ENCODE measurements at places on chromosomes 3 and 15.

DNA sequence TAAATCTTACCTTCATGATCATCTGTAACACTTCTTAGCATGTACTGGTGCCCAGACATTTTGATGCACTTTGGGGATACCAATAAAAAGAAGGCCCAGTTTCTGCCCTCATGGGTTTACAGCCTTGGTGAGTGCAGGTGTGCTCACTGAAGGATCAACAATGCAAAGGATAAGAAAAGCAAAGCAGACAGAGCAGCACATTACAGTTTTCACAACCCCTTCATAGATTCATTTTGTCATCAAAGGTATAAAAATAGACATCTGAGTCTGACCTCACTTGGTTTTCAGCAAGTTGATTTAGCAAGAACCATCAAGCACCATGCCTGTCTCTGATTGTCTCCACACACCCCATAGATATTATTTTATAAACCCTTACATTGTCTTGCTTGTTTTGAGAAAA, 77.6 kb downstream of the BFSP2 start:
- DNase-seq: no peak

GRCh38 chr15:48603922-48604321, 41.6 kb downstream of the FBN1 start:
- no peak for DNase-seq

DNA sequence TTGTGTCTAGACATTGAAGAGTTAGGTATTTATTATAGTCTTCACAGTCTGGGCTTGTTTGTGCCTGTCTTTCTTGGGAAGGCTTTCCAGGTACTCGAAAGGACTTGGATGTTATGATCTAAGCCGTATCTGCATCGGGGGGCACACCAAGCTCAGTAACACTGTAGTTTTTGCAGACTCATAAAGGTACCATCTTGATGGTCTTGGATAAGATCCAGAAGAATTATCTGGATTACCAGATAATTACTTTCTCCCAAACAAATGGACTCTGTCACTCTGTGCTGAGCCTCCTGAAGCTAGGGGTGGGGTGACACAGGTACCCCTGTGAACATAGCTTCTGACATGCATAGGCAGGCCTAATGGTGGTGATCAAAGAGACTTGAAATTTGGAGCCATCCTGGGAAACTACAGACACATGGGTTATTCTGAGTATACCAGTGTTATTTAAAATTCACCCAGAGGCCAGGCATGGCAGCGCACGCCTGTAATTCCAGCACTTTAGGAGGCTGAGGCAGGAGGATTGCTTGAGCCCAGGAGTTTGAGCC, 238.6 kb upstream of the TPM1 start:
- DNase-seq: no peak

GRCh38 chr15:83913034-83913632, 259.2 kb downstream of the ADAMTSL3 start:
- no peak for DNase-seq

DNA sequence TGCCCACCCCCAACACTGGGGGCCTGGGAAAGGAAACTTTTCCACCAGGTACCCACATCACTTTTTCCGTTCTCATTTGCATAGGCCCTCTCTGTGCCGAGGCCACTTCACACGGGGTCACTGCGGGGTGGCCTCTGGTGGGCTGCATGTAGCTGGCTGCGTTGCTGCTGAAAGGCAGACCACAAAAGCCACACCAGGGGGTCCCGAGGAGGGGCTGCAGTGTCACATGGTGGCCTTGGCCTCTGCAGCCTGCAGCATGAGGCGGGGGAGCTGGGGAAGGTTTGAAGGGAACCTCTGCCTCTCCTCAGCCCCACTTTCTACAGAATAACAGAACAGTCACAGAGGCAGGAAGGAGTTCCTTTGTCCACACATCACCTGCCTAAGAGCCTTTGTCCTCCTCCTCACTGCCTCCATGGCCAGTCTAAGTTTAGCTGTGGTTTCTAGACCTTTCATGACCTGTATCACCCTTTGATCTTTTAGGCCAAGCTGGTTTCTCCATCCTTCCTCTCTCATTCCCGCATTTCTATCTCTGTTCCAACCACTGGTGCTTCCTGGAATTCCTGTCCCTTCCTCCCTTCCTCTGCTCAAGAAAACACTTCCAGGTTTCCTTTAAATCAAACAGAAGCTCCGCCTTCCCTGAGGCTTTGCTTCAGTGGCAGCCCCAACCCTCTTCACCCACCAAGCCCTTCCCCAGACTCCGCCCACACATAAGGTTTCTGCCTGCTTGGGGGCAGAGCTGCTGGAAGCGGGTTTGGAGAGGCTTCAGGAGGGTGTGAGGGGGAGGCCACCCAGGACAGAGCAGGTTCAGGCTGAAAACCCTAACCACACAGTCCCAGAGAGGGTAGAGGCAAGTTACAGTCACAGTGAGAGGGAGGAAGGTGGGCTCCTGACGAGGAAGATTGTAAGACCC, 150.7 kb upstream of the TLE3 start:
- DNase-seq: no peak

DNA sequence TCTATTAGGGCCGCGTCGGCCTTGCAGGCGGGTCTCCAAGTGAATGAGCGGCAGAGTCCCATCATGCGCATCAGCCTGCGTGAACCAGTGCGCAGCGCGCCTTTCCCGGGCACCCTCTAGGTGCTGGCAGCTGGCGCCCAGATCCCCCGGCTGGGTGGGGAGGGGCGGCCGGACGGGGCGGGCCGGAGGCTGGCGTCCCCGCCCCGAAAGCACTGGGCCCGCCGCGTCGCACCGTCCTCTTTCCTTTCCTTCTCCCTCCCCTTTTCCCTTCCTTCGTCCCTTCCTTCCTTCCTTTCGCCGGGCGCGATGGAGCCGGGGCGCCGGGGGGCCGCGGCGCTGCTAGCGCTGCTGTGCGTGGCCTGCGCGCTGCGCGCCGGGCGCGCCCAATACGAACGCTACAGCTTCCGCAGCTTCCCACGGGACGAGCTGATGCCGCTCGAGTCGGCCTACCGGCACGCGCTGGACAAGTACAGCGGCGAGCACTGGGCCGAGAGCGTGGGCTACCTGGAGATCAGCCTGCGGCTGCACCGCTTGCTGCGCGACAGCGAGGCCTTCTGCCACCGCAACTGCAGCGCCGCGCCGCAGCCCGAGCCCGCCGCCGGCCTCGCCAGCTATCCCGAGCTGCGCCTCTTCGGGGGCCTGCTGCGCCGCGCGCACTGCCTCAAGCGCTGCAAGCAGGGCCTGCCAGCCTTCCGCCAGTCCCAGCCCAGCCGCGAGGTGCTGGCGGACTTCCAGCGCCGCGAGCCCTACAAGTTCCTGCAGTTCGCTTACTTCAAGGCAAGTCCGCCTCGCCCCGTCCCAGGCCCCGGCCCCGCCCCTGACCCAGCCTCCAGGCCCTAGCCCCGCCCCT, at the start of gene CRTAP:
Gene CRTAP (plus strand): TSS at position 243 of the 850 bp plus-strand sequence. CDS start 64 bp downstream, at position 307.
- DNase-seq: peak; percentile 81

DNA sequence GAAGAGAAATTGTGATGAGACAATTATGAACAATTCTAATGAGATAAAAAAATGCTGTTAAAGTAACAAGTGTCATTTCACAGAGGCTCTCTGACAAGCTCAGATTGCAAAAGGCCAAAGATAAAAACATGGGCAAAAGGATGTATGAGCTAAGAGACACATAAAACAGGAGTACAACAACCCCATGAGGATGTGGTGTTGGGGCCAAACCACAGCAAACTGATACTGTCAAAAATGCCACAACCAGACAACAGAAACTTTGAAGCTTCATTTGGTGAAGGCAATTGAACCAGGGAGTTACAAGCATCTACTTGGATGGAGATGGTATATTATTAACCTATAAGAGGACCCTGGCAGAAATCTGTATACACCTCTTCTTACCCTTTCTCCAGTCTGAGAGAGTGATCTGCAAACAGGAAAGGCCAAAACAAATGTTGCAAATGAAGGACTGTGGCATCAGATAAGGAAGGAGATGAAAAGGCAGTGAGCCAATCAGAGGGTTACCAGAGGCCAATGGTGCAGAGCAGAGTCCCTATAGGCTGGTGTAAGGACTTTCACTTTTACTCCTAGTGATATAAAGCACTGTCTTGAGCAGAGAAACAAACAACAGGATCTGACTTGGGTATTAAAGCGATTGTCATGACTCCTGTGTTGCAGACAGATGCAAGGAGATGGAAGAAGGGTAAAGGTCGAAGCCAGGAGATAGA, 659.0 kb downstream of the NTRK3 start:
- DNase-seq: no peak

- DNase-seq: no peak
These were observed 260.4 kb upstream of the GPR149 start for GRCh38 chr3:154690413-154690812.

DNA sequence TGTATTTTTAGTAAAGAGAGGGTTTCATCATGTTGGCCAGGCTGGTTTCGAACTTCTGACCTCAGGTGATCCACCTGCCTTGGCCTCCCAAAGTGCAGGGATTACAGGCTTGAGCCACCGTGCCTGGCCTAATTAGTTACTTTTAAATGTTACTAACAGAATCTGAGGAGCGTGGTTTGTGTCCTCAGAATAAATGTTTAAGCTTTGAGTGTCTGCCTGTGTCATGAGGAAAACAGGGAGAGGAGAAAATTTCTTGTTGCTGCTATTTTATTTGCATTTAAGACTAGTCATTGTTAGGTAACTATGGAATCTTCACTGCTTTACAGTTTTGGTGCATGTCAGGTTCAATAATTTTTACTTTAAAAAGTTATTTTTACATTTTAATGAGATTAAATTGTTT, 68.8 kb downstream of the TCF12 start:
- no peak for DNase-seq

DNA sequence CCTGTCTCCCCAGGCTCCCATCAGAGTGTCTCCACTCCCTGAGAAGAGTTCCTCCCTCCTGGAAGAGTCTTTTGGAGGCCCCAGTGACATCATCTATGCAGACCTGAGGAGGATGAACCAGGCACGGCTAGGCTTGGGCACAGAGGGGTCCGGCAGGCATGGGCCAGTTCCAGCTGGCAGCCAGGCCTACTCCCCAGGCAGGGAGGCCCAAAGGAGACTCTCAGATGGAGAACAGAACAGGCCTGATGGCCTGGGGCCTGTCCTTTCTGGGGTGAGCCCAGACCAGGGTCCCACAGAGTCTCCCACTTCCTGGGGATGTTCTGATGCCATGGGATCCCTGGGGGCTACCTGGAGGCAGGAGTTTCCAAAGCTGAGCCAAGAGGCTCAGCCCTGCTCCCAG, 8.5 kb downstream of the SH2D7 start:
- DNase-seq: no peak

Measured in kidney glomerular epithelial cell (primary cell).